ENCODE measurements at places on chromosomes 12 and 14.

DNA sequence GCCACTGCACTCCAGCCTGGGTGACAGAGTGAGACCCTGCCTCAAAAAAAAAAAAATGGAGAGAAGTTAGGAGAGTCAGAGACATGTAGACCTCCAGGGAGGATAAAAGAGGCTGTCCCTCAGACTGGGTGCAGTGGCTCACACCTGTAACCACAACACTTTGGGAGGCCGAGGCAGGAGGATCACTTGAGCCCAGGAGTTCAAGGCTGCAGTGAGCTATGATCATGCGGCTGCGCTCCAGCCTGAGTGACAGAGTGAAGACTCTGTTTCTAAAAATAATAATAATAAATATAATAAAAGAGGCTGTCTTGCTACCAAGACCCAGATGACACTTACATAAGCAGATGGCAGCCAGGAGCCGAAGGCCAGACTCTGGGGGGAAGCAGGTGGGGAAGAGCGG is 18.5 kb downstream of the SLC7A8 start:
- DNase-seq: no peak

GRCh38 chr12:128657378-128657777 is 166.4 kb downstream of the SLC15A4 start:
- DNase-seq: no peak

GRCh38 chr12:11623382-11623781 is 26.1 kb upstream of the ETV6 start:
- DNase-seq: no peak

GRCh38 chr12:6979021-6979420 is 8.3 kb downstream of the EMG1 start:
- no peak for DNase-seq

DNA sequence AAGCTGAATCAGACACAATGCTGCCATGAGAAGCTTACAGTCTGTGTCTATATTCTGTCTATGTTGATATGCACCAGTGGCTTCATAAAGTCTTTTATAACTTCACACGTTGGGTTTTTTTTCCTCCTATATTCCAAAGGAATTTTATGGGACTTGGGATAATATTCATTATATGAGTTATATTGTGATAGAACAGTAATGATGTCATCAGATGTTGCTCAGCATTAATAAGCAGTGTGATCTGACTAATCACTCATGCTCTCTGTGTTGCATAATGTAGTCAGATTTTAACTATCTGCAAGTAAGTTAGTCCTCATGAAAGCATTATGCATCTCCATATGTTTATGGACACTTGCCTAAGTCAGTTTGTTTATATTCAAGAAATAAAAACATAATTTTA is 159.6 kb downstream of the PLCZ1 start:
- peak; percentile 39 for DNase-seq

GRCh38 chr12:121239351-121240061 is 29.6 kb downstream of the P2RX4 start:
- DNase-seq: no peak

- peak; percentile 91 for DNase-seq
Observed at GRCh38 chr12:69988481-69989321, 163.7 kb downstream of the MYRFL start.

DNA sequence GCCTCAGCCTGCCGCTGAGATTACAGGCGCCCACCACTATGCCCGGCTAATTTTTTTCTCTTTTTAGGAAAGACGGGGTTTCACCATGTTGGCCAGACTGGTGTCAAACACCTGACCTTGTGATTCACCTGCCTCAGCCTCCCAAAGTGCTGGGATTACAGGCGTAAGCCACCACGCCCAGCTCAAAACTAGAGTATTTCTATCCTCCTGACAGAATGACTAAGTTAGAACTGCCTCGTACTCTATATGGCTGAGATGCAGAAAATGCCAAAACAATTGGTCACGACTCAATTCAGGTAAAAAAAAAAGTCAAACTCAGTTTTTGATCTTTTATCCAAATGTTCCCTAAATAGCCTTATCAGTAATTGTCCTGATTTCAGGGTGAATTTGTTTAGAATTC is 11.1 kb downstream of the AKAP5 start:
- no peak for DNase-seq

DNA sequence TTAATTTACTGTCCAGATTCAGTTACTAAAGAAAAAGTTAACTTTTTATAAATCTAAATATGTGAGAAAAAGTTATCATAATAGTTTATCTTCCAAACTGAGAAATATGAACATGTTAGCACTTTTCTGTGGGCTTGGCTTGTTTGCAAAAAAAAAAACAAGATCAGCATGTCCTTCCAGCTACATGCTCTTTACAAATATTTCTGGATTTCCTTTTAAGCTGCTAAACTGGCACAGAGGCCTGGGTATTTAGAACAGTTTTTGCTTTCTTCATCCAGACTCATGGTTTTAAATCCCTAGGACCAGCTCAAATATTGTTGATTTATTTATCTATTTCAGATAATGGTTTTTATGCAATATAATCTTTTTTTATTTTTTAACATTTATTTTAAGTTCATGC is 1444.5 kb upstream of the FLRT2 start:
- DNase-seq: no peak

- peak; percentile 78 for DNase-seq
Observed at GRCh38 chr12:93090731-93091172, 161.7 kb upstream of the EEA1 start.
